Kidney glomerular epithelial cell (primary cell): ENCODE measurements at places on chromosomes 12 and 14.

GRCh38 chr12:50271724-50272247 lies 11.5 kb downstream of the LIMA1 start:
- no peak for DNase-seq

DNA sequence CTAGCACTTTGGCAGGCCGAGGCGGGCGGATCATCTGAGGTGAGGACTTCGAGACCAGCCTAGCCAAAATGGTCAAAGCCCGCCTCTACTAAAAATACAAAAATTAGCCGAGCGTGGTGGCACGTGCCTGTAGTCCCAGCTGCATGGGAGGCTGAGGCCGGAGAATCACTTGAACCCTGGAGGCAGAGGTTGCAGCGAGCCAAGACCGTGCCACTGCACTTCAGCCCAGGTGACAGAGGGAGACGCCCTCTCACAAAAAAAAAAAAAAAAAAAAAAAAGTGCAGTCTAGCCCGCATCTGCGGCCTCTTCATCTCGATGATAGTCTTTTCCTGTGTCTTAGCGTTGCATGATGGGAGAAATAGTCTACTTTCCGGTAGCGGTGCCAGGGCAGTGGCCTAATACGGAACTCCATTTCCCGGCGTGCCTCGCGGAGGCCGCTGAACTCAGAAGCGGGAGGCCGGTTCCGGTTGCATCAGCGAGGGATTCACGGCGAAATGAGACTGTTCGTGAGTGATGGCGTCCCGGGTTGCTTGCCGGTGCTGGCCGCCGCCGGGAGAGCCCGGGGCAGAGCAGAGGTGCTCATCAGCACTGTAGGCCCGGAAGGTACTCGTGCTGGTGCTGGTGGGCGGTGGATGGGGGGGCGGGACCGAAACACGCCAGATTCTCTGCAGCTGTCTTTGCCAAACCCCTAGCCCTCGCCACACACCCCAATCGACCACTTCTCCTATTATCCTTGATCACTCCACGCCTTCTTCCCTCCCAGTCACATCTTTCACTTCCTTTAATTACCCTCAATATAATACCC lies at the start of gene MARS1:
MARS1 (plus strand) TSS at position 472 of the 805 bp plus-strand sequence; CDS start at position 495, 23 bp downstream.
- peak; percentile 91 for DNase-seq

DNA sequence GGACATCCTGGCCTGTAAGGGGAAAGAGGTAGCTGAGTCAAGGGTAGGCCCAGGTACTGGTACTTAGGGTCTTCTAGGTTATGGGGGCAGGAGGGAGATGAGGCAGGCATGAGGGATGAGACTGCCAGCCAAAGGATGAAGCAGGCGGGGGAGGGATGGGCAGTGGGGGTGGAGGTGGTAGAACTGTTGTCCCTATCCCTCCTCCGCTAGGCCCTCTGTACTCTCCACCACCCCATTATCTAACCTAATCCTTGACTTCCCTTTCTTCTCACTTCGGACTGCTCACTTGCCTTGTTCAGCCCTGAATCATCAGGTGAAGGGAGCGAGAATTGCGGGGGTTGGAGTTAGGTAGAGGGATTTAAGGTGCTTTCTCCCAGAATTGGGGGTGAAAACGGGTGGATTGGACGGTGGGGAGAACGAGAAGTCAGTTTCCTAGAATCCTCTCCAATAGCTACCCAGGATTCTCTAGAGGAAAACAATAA lies 562 bp downstream of the PAN2 start:
- DNase-seq: no peak

- DNase-seq: no peak
These were observed 213.4 kb downstream of the VRK1 start for GRCh38 chr14:97010491-97011160.

- no peak for DNase-seq
These were observed 33.9 kb downstream of the MEG3 start for GRCh38 chr14:100859781-100860180.

- DNase-seq: peak; percentile 51
These were observed 1.4 kb downstream of the PPM1A start for GRCh38 chr14:60250257-60251035.

- DNase-seq: peak; percentile 22
These were observed 565 bp downstream of the CEP83 start for GRCh38 chr12:94458877-94459727.

DNA sequence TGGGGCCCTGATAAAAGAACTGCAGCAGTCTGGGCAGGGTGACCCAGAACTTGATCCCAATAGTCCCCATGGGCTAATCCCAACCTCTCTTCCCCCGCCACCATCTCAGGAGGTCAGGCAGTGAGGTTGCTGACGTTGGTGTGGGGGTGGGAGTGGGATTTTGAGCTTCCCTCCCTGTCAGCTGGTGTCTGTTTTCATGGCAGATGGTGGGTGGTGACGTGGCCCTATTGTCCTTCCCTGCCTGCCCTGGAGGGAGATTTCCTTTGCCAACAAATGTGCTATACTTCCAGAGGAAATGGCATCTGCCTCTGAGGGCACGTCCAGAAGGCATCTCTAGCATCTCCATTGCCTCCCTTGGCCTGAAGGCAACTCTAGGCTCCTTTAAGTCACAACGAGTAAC lies 37.7 kb downstream of the NEUROD4 start:
- DNase-seq: no peak

DNA sequence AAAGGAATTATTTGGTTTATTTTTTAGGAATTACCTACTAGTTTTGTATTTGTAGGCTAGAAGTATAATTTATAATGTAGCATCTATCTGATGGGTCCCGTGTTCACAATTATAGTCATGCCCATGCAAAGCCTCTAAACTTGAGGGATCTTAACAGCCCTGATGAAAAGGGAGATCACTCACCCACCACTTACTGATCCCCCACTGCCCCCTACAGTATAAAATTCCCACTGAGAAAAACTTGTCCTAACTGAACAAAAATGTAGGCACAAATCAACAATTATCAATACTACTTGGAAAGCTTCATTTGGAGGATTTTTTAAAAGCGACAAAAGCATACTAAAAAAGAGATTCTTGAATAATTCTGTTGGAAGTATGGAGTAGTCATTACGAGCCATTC lies 21.0 kb downstream of the WIF1 start:
- no peak for DNase-seq

DNA sequence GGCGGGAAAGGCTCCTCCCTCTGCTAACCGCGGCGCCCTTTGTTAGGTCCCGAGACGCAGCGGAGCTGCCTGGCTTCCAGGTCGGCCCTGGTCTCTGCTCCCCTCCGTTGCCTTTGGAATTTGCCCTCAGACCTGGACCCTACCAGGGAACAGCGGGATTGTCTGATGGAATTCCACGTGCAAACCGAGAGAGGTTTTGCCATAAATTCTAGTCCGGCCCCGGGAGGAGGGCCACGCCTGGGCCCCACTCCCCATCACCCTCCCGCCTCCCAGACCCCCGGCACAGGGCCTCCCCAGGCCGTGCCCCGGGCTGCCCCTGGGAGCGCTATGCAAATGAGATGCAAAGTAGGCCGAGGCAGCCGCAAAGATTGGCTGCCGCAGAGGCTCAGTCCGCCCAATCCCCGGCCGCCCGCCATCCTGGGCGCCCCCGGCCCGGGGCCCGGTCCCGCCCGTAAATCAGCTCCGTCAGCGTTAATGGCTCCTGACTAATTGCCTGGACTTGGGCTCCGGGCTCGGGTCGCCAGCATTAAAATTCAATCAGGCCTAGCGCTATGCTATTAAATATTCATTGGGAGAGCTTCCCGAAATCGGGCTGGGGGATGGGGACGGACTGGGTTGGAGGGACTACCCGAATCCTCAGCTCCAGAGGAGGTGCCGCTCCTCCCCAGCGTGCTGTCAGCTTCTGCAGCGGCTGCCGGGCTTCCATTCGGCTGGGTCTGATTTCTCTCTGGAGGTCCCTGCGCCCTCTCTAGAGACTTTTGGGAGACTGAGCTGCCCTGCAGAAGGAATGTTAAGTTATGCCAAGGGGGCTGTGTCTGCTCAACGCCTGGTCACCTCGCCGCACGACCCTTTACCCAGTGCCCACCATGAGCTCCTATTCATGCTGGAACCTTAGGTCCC lies 15.7 kb upstream of the FIGNL2 start:
- no peak for DNase-seq

GRCh38 chr14:63269561-63270225 lies 49.0 kb downstream of the GPHB5 start:
- no peak for DNase-seq

DNA sequence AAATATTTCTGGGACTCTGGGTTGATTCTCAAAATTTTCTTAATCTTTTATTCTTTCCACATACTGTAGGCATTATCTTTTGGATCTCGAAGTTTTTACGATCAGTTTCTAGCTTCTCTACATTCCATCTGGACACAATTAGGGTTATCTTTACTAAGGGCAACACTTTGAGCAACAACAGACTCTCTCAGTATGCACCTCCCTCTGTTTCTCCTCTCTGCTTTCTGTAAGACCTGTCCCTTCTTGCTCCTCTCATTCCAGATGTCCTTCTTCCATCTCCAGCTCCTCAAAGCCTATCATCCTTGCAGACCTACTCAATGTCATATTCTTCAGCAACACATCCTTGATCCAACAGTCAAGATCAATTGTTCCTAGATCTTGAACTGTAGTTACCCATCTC lies 457.0 kb downstream of the SLC6A15 start:
- DNase-seq: no peak
